ENCODE measurements at places on chromosomes 12 and 14.

DNA sequence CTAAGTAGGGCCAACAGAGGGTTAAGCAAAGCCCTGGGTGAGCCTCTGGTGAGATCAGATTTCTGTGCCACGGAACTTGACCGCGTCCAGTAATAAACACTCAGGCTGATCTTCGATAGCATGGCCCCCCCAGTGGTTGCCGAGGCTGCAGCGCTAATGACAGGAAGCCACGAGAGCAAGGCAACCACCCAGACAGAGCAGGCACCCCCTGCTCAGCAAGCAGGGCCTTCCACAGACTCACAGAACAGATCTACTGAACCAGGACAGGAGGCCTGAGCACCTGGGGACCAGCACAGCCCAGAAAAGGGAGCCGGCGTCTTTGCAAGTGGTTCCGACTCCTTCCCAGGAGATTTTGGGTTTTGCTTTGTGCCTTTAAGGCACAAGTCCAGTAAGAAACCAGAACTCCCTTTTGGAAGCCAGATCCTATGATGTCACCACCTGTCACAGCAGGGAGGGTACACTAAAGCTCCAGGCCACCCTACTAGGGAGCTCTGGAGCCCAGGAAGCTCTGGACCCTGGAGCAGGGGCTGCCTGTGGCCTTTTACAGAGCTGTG is 42.3 kb downstream of the BCL11B start:
- no peak for DNase-seq

DNA sequence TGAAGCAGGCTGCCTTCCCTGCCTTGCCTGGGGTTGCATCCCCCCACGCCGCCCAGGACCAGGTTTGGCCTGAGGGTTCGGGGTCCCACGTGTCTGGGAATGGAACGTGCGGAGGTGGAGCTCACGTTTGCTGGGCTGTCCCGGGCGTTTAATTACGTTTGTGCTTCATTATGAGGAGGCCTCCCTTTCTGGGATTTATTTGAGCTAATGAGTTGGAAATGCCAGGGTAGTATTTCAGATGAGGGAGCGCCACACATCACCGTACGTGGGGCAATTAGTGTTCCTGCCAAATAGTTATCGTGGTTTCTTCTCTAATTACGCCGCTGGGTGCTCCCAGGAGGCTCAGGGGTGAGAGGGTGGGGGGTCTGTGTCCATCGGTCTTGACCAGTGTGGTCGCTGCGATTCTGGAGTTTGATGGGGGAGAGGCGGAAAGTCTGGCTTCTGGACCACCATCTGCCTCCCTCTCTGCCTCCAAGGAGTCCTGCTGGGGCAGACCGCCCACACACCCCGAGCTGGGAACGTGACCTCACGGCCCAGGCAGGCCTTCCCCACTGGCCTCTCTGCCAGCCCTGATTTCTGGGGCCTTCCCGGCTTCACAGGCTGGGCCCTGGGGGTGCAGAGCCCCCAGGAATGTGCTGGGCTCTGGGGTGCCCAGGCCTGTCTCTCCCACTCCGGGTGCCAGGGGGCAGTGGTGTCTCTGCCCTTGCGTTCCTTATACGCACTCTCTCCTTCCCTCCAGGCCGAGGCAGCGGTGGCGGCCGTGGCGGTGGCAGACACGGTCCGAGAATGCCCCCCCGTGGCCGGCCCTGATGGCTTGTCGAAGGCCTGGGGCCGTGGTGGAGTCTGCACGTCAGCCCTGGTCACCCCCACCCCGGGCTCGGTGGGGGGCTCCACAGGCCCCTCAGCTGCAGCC is 18.9 kb downstream of the KIF26A start:
- no peak for DNase-seq

- DNase-seq, result no peak
Observed at GRCh38 chr12:132407451-132407961, 78.1 kb upstream of the GALNT9 start.

- no peak for DNase-seq
Observed at GRCh38 chr12:47121146-47121545, 41.4 kb upstream of the AMIGO2 start.

- DNase-seq, result no peak
Observed at GRCh38 chr12:124679533-124680371, 112.3 kb upstream of the NCOR2 start.

GRCh38 chr12:47097276-47097896 is 17.6 kb upstream of the AMIGO2 start:
- DNase-seq, result no peak

DNA sequence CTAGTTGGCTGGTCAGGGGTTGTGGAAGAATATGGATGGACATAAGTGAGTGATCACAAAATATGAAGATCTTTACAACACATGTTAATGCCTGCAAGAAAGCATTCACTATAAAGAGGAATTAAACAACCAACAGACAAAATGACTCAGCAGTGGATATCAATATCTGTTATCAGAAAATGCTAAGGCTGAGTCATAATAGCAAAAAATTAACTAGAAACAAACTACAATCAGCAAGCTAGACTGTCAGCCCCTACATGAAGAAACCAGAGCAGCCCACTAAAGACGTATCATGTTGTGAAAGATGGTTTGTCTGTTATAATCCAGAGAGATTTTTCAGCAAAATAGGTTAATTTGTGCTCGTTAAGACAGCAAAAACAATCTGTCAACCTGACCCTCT is 472.9 kb downstream of the NELL2 start:
- DNase-seq, result no peak

GRCh38 chr14:100747021-100747586 is 20.4 kb downstream of the DLK1 start:
- no peak for DNase-seq

DNA sequence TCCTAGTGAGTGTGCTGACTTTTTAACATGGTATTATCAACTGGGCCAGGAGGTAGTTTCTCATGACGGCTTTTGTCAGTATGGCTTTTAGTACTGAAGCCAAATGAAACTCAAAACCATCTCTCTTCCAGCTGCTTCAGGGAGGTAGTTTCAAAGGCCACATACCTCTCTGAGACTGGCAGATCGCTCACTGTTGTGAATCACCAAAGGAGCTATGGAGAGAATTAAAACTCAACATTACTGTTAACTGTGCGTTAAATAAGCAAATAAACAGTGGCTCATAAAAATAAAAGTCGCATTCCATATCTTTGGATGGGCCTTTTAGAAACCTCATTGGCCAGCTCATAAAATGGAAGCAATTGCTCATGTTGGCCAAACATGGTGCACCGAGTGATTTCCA is 141.1 kb downstream of the HMGA2 start:
- DNase-seq, result no peak

- no peak for DNase-seq
Observed at GRCh38 chr14:74501135-74501614, 7.6 kb downstream of the ISCA2 start.

GRCh38 chr12:64181430-64182291 is 40.4 kb downstream of the KICS2 start:
- DNase-seq, result no peak

DNA sequence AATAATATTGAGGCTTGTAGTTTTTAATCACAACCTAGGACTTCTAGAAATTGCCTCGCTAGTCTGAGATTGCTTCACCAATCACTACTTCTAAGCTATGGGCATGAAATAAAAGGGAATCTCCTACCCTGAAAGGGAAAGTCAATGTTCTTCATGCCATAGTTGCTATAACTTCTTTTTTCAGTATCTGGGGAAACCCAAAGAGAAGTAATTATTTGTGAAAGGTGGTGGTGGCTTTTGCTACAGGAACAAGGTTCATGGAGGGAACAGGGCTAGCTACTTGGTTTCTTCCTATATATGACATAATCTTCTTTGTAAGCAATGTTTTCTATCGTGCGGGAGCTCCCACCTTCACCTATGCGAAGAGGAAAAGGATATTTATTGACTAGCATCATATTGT is 61.6 kb upstream of the DNM1L start:
- no peak for DNase-seq

GRCh38 chr12:59056966-59057365 is 136.7 kb upstream of the LRIG3 start:
- no peak for DNase-seq

- DNase-seq, result no peak
Observed at GRCh38 chr12:127450826-127451225, 816.1 kb upstream of the TMEM132C start.

DNA sequence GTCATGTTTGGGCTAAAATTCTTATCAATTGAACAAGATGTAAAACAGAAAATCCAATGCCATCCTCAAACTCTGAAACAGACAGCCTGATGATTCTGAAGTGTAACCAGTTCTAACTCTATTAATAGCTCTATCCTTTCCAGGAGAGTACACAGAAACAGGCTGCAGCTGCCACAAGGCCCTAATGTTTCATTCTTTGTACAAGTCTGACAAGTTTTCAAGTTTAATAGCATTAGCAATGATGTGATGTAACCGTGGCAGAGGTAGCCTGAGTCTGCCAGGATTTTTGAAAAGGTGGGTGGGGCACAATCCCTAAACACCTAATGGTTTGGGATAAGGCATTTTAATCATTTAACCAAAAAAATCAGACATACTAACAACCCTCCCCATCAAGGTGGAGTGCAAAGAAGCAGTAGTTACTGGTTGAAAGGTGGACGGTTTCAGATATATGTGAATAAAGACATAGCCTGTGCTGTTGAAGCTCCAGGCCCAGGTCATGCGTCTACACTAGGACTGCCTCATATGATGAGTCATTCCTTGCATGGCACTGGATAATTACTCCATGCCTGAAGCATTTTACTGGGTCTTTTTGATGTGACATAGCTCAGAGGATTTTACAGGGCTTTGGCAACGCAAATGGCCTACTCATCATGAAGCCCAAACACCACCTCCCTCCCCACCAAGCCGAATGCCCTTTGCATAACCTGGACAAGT is 145.1 kb upstream of the GRIP1 start:
- no peak for DNase-seq

GRCh38 chr14:55180434-55180833 is 11.0 kb downstream of the DLGAP5 start:
- DNase-seq, result no peak

DNA sequence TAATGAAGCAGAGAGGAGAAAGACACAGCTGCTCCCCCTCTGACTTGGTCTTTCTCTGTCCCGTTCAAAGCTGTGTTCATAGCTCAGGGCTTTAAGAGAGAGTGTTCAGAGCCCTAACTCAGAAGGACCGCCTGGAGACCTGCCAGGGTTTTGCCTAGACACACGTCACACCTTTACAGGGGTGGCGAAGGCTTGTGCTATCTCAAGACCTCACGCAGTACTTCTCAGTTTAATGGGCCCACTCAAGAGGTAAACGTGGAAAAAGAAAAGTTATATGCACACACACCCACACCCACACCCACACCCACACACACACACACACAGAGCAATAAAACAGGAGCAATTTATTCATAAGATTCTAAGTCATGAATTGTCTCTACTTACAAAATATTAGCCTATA is 374.3 kb downstream of the C12orf75 start:
- DNase-seq, result no peak

GRCh38 chr14:68573126-68573525 is 219.7 kb downstream of the ZFP36L1 start:
- DNase-seq, result no peak

DNA sequence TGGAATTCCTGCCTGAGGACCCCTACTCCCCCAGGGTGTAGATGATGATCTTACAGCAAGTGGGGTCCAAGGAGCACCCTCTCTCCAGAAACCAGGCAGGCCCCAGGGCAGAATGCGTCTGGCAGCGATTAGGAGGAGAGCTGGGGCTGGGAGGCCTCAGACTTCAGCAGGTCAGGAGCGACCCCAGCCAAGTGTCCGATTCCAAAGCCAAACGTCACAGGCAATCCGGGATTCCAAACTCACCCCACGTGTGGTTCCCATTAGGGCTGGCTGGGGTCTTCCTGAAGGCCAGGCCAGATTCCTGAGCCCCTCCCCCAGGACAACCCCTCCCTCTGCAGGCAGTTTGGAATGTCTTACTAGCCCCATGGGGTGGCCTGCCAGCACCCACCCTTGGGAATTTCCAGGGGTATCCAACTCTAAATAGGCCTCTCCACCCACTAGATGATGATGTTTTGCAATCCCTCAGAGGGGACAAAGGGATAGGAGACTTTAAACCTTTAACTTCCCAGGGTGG is 17.3 kb upstream of the FIGNL2 start:
- DNase-seq, result no peak

- no peak for DNase-seq
Observed at GRCh38 chr12:102513272-102513671, 32.9 kb upstream of the IGF1 start.

- DNase-seq, result no peak
Observed at GRCh38 chr14:91375720-91376452, 41.7 kb downstream of the CCDC88C start.

- DNase-seq, result no peak
Observed at GRCh38 chr14:46053221-46053620, 598.4 kb downstream of the RPL10L start.

DNA sequence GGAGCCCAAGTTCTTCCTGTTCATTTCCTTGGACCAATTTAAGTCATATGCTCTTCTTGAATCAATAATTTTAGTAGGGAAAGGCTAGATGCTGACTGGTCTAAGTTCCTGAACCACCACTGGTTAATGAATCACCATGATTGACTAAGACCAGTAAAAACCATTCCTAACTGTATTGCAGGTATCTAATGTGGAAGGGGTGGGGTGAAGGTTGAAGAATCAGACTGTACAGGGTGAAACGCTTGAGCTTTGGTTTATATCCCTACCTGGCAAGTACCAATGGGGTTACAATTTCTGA is 100.1 kb downstream of the DYRK2 start:
- no peak for DNase-seq

- DNase-seq, result no peak
Observed at GRCh38 chr12:13375583-13376345, 179.2 kb downstream of the EMP1 start.

GRCh38 chr12:66813137-66813892 is 134.4 kb upstream of the GRIP1 start:
- no peak for DNase-seq

GRCh38 chr12:51520576-51521325 is 70.3 kb upstream of the SCN8A start:
- DNase-seq, result no peak

DNA sequence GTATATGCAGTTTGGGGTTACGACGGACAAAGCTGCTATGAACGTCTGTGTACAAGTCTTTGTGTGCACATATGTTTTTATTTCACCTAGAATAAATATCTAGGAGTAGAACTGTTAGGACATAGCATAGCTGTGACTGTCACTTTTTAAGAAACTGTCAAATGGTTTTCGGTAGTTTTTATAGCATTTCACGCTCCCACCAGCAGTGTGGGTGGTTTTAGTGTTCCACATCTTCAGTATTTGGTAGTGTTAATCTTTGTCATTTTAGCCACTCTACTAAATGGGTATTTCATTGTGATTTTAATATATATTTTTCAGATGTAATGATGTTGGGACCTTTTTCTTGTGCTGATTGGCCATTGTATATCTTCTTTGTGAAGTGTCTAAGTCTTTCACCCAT is 109.1 kb upstream of the BCAT1 start:
- DNase-seq, result no peak

DNA sequence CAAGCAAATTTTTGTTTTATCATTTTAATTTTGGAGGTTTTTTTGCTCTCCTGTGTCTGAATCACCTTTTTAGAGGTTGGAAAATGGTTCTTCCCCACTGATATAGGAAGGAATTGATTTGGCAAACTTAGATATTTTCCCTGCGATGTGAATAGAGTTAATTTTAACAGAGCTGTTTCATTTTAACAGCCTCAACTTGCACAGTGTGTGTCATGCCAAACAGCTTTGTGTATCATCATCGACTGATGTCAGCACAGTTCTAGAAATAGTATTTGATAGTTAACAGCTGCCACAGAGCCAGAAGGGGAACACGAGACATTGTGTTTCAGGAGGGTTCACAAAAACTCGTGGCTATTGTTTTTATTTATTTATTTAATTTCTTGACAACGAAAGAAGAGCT is 243.1 kb upstream of the FOXN3 start:
- no peak for DNase-seq

- DNase-seq, result no peak
Observed at GRCh38 chr14:83994020-83994419, 1535.9 kb upstream of the FLRT2 start.

GRCh38 chr12:107903341-107904061 is 129.0 kb downstream of the ASCL4 start:
- no peak for DNase-seq

All from T-helper 17 cell (primary cell).